ENCODE measurements at places on chromosomes 5 and 9. TPM values are rescaled to one million over a fixed set of nuclear protein-coding genes. Genes with fewer than 3 reads are reported as not detected.

Gene IFNA13
- total RNA-seq = not detected

Gene CTXN3
- not detected for total RNA-seq

Gene SHLD3
- 8.0 TPM for total RNA-seq

Gene RAB3C
- total RNA-seq = not detected

Gene FOXD4
- total RNA-seq = 0.27 TPM

Gene ERAP2
- total RNA-seq = 129 TPM

Gene ZNF300
- 7.4 TPM for total RNA-seq

Gene CKMT2
- not detected for total RNA-seq

Gene MYORG
- 5.2 TPM for total RNA-seq

Gene AQP7
- 0.13 TPM for total RNA-seq

Gene CYLC2
- total RNA-seq = not detected

Gene FSD1L
- total RNA-seq = 9.3 TPM

Gene C7
- not detected for total RNA-seq

Gene STPG3
- total RNA-seq = not detected

Gene TLE1
- total RNA-seq = 40.3 TPM

Gene PNPLA7
- total RNA-seq = 0.22 TPM

Gene SLC6A18
- not detected for total RNA-seq

Gene LIX1
- not detected for total RNA-seq

Gene SPATA31D4
- not detected for total RNA-seq

Gene PMPCA
- 62.0 TPM for total RNA-seq

Gene ANKRD34B
- total RNA-seq = not detected

Gene SETD9
- 13.7 TPM for total RNA-seq

Gene ZNF618
- total RNA-seq = 28.3 TPM

Gene GAS1
- total RNA-seq = 0.29 TPM

Gene PTGES
- not detected for total RNA-seq

Gene KCTD16
- total RNA-seq = 0.27 TPM
